ENCODE measurements at places on chromosomes 2 and 18. TPM values are rescaled to one million over a fixed set of nuclear protein-coding genes. Genes with fewer than 3 reads are reported as not detected.

Gene EFEMP1
- 19.7 TPM for total RNA-seq

Gene MC2R
- 0.18 TPM for total RNA-seq

Gene DSG4
- not detected for total RNA-seq

- no peak for DNase-seq
These were observed 40.9 kb upstream of the ORC2 start for GRCh38 chr2:201004370-201004769.

Gene CD226
- 0.53 TPM for total RNA-seq

GRCh38 chr2:33090553-33091134, 143.9 kb downstream of the LTBP1 start:
- DNase-seq: no peak
